SHP77 (cell line): ENCODE measurements at places on chromosomes 1 and 21.
A peak's percentile ranks its signal among the peaks of the same experiment; 100 is the strongest.

GRCh38 chr1:227889047-227889862, 58.5 kb downstream of the WNT9A start:
- no peak for DNase-seq

- DNase-seq: no peak
These were observed 9.6 kb downstream of the SH3BGR start for GRCh38 chr21:39461419-39461818.

DNA sequence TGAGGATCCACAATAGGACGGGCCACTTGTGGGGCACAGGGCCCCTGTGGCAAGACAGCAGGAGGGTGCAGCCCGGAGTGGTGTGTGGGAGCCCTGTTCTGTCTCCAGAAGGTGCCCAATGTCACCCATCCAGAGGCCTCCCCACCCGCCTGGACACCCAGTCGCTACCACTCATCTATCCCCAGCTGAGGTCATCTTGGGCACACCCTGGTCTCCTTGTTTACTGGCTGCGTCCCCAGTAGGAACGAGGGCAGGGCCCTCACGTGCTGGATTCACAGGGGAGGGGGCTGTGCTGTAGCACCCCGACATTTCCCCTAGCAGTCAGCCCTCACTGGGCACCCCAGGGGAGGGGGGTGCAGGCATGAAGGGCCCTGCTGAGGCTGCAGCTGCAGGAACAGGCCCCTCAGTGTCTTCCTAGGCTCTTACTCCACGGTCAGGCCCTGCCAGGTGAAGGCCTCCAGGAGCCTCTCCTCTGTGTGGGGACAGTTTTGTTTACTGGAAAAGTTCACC, 2.3 kb upstream of the TNNT2 start:
- no peak for DNase-seq

- DNase-seq: no peak
These were observed 99.5 kb upstream of the GJB5 start for GRCh38 chr1:34655206-34655874.

GRCh38 chr21:18801468-18801867, 397.9 kb upstream of the TMPRSS15 start:
- DNase-seq: no peak

- DNase-seq: no peak
These were observed 26.3 kb upstream of the CYP4B1 start for GRCh38 chr1:46772571-46772970.

DNA sequence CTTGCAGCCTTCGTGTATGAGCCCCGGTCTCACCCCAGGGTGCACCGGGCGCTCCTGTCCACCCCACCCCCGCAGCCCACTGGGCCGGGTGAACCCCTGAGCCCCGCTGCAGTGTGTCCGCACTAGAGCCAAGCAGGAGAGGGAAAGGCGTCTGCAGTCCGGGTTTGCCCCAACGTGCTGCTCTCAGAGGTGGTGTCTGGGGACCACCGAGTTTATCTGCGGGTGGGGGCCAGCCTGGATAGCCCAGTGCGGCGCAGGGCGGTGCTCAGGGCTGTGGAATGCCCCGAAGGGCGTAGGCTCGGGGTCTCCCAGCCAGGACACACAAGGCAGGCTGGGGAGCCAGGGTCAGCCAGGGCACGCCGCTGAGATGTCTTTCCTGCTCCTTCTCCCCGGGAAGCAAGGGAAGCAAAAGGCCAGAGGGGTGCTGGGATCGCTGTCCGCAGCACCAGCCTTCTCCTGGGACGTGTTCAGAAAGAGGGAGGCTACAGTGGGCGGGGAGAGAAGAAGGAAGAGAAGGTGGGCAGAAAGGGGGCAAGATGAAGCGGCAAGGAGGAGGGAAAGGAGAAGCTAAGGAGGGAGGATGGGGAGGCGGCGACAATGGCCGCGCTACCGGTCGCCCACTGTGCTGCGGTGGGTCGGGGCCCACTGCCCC, 56.6 kb downstream of the MAB21L3 start:
- DNase-seq: no peak

DNA sequence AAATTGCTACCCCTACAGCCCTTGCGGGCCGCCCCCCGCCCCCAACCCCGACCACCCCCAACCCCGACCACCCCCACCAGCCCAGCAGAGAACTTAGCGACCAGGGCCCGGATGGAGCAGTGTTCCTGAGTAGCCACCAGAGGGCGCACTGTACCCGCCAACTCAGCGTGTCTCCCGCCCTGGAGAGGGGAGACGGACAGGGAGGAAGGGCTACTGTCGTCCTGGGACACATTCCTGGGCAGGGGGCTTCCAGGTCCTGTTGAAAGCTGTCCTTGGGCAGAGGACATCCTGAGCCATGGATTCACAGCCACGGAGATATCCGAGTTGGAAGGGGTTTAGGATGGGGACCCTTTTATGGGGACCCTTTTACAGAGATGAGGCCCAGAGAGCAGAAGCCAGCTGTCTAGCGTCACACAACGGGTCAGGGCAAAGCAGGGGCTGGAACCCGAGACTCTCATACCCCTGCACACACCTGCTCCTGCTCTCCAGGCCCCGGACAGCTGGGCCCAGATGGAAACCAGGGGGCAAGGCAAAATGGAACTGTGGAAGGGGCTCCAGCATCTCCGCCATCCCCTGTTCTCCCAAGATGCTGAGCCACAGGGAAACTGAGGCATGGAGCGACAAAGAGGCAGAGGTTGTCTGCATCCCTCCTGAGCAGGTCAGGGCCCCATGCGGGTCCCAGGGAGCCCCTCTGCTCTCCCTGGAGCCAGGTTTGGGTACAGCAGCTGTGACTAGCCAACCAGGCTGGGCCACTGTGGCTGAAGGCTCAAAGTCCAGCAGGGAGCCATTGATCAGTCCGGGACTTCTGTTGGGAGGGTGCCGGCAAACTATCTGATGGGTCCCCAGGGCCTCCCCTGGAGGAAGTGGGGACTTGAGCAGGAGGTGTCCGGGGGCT, 25.0 kb upstream of the LAPTM5 start:
- peak; percentile 64 for DNase-seq

- no peak for DNase-seq
These were observed 7.6 kb downstream of the C1orf87 start for GRCh38 chr1:60066001-60066400.

DNA sequence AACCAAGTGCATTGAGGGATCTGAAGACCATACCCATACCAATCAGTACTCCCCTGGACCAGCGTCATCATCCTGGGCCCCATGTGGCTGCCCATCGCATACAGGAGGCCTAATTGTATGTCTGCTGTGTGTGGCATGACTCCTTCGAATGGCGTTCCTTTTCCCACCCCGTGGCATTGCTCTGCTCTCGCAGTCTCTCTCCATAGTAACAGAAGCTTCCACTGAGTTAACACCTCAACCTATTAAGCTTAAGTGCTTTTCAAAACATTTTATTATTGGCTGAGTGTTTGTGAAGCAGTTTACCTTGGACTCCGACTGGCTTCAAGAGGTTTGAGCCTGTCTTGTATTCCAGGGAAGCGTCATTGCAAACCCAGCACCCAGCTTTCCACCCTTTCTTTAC, 187.1 kb upstream of the LMO4 start:
- no peak for DNase-seq

- no peak for DNase-seq
These were observed 409.9 kb downstream of the PTPRU start for GRCh38 chr1:29646161-29646775.

- DNase-seq: no peak
These were observed 109.1 kb downstream of the SLC45A1 start for GRCh38 chr1:8426996-8427395.

GRCh38 chr1:51306950-51307349, 23.4 kb downstream of the TTC39A start:
- no peak for DNase-seq

DNA sequence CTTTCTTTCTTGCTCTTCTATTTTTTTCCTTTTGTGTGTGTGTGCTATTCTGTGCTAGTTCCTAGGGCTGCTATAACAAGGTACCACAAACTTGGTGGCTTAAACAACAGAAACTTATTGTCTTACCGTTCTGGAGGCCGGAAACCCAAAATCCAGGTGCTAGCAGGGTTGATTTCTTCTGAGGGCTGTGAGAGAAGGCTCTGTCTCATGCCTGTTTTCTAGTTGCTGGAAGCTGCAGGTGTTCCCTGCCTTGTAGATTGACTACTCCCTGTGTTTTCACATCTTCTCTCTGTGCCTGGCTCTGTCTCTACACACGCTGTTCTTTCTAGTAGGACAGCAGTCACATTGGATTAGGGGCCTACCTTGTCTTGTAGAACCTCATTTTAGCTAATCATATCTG, 150.9 kb upstream of the DSCAM start:
- DNase-seq: no peak

DNA sequence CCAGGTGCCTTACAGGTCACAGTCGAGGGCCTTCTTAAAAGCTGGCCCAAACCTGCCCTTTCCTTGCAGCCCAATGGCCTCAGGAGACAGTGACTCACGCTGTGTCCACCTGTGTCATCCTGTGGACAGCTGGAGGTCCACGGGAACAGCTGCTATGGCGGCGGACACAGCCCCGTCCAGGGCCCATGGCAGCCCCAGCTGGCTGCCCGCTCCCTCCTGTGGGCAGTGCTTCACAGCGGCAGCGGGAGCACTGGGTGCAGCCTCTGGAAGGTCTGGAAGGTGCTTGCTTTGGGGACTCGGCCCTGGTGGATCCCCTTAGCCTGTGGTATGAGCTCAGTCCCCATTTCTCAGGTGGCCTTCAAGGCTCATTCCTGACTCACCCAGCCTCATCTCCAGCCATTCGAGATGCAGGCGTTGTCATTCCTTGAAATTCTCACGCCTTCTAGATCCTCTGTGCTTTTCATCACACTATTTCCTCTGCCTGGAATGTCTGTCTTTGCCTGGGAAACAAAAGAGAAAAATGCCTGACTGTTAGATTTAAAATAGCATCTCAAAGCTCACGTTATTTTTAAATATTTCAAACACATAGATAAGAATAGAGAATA, 86.8 kb downstream of the KIF26B start:
- no peak for DNase-seq

DNA sequence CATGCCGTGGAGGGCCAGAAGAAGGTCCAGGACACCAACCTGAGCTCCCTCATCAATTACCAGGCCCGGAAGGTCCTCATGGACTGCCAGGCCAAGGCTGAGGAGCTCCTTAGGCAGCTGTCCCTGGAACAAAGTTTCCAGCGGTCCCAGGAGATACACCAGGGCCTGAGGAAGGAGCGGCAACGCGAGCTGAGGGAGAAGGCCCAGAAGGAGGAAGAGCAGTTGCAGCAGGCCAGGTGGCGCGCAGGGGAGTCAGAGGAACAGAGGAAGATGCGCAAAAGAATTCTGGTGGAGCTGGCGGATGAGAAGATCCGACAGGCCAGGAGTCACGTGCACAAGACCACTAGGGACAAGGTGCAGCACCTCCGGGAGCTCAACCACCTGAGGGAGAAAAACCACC, 1.5 kb downstream of the CCDC185 start:
- DNase-seq: no peak

DNA sequence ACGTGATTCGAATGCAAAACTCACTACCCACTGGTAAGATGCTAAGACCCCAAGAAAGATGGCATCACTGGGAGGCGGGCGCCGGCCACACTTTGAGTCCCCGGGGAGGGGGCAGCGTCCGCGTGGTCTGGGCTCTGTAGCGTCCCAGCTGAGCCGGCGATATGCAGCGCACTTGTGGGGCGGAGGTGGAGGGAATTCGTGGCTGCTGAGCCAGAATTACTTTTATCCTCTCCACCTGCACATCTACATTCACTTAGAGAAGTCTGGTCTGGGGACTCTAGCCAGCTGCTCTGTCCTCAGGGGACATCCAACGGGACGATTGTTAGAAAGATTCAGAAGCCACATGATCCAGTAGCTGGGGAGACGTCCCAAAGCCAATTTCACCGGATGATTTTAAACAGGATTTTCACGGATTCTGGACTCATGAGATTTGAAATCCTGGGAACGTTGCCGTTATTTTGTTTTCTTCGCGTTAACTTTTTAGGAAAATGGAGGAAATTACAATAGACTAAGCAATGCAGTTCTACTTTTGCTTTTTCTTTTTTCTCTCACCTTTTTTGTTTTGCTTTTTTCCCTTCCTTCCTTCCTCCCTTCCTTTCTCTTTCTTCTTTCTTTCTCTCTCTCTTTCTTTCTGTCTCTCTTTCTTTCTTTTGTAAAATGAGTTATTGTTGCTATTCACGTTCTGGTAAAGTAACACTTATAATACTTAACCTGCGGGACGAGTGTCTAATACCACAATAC, 1.3 kb downstream of the JAM2 start:
- no peak for DNase-seq

DNA sequence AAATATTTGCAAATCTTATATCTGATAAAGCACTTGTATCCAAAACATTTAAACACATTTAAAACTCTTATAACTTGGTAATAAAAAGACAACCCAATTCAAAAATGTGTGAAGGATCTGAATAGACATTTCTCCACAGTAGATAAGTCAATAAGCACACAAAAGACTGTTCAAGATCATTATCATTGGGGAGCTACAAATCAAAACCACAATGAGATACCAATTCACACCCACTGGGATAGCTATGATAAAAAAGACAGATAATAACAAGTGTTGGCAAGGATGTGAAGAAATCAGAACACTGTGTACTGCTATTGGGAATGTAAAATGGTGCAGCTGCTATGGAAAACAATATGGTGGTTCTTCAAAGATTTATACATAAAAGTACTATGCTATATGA, 5.1 kb upstream of the LIN9 start:
- no peak for DNase-seq

DNA sequence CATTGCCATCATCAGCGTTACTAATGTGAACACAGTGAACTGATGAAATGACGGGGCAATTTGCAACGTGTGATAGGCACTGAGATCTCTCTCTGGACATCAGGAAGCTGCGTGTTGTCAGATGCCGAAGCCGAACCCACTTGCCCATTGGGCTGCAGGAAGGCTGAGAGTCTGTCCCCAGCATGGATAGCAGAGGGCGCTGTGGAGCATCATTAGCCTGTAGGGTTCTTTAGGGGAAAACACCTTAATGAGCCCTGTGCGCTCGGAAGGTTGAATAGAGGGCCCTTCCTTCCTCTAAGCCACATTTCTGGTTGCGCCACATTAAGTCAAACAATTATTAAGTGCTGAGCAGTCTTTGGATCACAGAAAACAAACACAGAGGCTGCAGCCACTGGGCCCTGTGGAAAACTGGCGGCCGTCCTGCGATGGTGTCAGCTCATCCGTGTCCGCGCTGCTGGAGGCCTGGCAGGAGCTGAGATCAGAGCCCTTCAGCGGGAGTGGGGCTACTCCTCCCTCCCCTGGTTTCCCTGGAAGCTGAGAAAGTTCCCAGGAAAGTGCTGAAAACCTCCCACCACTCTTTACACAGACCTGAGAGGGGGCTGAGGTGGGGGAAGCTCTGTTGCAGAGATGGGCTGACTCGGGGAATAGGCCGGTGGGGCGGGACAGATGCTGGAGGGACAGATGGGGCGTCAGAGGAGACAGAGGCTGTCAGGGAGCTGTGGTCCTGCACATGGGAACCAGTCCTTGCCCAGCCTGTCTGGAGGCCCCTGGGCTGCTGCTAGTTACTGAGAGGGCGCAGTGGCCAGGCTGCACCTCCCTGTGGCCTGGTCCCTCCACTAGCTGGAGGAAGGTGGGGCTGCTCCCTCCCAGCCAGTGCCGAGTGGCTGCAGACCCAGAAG, 12.7 kb downstream of the TFF2 start:
- DNase-seq: peak; percentile 83

DNA sequence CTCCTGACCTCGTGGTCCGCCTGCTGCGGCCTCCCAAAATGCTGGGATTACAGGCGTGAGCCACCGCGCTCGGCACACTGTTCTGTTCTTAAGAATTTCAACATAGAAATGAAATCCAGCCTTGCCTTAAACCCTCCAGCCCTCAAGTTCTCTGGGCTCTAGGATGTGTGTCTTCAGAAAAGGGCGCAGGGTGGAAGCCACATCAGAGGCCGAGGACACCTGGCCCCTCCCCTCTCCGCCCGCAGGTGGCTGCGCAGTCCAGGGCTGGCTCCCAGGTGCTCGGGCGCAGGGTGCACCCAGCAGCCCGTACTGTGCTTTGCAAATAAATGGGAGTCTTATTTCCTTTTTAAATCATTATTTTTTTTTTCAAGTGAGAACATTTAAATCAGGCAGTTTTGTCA, 2.0 kb upstream of the C1orf174 start:
- no peak for DNase-seq
